NCI-H2081 (cell line): ENCODE measurements at places on chromosomes 11 and 22.

- DNase-seq, result no peak
Measured at GRCh38 chr11:113971506-113972195, 3.3 kb upstream of the HTR3A start.

DNA sequence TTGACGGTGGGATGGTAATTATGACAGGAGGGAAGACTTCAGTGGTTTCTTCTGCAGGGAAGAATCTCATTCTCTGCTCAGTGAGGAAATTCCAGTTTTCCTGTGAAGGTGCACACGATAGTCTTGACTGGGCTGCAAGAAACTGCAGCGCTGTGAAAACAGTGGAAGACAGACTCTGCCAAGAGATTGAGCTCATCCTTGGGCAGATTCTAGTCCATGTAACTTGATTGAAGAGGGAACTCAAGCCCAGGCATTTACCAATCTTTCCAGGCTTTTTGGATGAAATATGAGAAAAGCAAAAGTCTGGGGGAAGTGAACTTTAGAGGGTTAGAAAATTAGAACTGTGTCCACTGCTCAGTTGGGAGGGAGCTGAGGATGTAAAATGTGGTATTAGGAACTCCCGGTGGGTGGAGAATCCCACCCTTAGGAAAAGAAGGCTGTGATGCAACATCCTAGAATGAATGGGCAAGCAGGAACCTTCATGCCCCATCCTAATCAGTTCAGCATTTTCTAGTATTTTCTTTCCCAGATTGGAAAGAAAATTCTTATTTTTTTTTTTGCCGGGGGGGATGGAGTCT is 212.6 kb downstream of the DBX1 start:
- no peak for DNase-seq

GRCh38 chr11:68581439-68581838 is 102.9 kb upstream of the GAL start:
- no peak for DNase-seq

DNA sequence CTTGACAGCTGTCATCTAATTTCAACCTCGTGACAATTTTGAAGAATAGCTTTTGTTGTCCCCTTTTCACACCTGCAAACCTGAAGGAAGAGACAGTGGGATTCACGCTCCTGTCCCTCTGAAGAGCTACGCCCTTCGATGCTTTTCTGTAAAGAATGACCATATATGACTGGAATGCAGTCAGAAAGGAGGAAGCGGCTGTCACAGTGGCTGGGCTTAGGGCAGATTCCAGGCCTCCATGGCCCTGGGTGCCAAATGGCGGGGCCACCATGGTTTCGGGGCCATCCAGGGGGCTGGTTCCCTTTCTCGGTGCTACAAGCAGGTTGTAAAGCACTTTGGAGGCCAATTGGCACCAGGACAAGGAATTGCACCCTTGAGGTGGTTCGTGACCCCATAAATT is 22.2 kb upstream of the FGF19 start:
- no peak for DNase-seq

GRCh38 chr11:125182573-125182972 is 18.0 kb downstream of the PKNOX2 start:
- no peak for DNase-seq

GRCh38 chr11:105611572-105612441 is 1.9 kb downstream of the GRIA4 start:
- DNase-seq, result peak; percentile 10

DNA sequence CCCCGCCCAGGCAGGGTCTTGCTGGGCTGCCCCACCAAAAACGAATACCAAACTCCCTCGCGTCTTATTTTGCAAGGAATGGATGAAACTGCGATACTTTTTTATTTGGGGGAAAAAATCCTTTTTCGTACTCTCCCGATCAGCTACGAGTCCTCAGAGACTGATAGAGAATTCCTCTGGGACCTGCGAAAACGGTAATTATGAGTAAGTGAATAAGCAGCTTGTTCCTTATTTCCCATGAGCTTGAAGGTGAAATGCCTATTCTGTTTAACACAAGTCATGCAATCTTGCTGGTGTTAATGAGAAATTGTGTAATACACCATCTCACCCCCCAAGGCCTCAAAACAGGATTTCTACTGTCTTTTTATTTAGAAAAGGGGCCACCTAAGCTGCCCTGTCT is 5.5 kb downstream of the GRK3 start:
- DNase-seq, result no peak

DNA sequence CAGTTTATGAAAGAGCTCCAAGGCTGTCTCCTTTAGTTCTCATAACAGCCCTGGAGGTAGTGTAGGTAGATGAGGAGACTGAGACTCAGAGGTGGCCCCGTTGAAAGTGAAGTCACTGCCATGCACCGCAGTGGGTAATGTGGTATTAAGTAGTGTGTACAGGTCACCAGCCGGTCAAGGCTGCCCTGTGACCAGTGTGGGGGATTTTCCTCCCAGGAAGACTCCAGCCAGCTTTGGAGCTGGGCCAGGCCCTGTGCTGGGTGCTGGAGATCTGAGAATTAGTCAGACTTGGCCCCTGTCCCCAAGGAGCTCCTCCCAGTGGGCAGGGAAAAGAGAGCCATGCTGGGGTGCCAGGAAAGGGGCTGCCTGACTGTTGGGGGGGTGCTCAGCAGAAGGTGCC is 5.3 kb downstream of the OMP start:
- DNase-seq, result no peak

GRCh38 chr11:65662799-65663638 is at the start of gene RELA:
Gene RELA, minus strand, starts transcription at chr11:65662916. Its CDS starts 84 bp downstream, at chr11:65662832.
- DNase-seq, result peak; percentile 87

GRCh38 chr11:130763087-130763980 is 152.9 kb downstream of the SNX19 start:
- peak; percentile 63 for DNase-seq

DNA sequence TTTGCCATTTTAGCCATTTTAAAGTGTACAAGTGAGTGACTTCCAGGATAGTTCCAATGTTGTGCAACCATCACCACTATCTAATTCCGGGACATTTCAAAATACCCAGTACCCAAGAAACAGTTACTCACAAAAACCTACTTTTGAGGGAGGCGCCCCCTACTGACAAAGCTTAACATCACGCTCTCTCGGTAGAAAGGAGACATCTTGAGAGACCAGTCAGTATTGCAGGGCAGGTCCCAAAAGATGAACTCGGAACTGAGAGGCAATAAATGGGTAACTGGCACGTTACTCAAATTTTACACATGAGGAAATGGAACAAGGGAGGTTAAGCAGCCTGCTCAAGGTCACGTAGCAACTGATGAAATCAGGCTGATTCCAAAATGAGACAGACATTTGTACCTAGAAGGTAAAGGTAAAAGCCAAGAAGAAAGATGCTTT is 50.0 kb upstream of the POU2AF1 start:
- peak; percentile 44 for DNase-seq

GRCh38 chr11:128691802-128692752 is 1.8 kb upstream of the FLI1 start:
- DNase-seq, result no peak

DNA sequence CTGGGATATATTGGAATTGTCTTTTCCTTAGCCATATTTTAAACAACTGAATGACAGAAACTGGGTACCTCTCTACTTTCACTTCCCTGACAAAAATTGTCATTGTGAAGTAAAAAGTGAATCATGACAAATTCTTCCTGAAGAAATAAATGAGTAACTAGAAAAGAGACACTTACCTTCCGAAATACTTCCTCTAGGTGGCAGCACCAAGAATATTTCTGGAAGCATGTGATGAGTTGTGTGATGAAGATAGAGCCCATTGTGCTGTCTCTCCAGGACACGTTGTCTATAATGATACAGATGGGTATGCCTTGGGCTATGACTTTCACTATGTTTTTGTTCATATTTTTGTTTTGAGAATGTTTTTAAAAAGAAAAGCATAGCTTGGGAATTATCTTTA is 21.5 kb downstream of the CASP4 start:
- peak; percentile 43 for DNase-seq
